ENCODE measurements at places on chromosomes 12 and 14.

DNA sequence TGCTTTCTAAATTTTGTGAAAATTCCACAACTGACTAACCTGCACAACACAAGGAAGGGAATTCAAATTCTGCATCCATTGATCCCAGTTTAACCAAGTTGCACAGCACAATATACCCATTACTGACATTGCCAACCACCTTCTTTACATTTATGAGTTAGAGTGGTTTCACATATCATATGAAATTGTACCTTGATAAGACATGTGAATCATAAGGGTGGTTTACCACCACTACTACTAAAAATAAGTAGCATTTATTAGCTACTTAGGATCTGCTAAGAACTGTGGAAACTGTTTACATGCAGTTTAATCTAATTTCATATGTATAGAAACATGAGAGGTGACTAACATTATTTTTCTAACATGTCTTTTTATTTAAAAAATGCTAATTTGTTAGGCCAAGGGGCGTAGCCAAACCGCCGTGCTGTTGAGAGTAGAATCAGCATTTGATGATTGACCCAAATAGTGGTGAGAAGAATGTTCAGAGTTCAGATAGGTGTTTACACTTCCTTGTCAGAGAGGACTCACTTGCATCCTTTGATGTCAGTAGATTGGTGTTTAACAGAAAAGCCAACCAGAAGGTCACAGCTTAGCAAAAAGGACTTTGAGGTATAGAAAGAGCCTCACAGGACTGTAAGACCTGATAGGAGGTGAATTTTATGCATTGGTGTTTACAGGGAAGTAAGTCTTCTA, 56.2 kb downstream of the LRFN5 start:
- no peak for DNase-seq

DNA sequence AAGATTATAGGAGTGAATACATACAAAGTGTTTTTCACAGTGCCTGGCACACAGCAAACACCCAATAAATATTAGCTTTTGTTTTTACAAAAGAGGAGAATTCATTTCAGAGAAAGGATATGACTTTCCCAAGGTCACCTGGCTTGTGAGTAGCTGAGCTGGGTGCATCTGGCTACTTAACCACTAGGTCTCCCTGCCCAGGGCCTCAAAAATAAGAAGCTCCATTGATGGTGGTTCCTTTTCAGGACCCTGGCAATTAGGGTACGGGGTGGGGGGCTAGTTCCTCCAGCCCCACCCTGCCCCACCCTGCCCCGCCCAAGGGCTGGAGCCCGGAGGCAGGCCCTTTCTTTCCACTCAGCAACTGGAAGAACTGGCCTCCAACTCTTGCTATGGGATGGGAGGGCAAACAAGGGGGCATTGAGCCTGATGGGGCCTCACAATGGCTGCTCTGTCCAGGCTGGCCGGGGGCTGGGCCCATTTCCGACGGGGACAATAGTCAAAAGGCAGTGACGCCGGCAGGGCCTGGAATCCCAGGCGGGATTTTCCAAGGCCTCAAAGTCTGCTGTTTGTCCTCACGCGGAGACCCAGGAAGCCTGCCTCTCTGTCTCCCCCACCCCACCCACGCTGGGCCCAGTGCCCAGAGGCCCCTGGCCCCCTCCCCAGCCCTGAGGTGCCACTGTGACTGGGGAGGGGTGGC, 8.2 kb upstream of the ATG101 start:
- DNase-seq = no peak

DNA sequence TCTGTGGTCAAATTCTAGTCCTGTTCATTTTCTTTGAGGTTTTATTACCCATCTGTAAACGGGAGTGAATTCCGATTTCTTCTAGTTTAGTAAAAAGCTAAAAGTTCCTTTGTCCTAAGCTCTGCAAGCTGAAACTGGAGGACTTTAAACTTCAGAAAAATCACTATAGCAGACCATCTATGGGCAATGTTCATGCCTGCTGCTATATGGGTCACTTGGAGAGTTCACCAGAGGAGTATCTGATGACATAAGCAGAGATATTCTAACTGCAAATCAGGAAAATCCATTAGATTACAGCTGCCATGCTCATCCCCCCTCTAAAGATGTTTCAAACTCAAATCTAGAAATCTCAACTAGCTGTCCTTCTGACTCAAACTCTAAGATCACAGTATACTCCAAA, 193.0 kb upstream of the RTL1 start:
- no peak for DNase-seq

GRCh38 chr14:75213172-75213571, 36.8 kb upstream of the TMED10 start:
- DNase-seq = no peak

- DNase-seq = no peak
These were observed at the start of gene ABCC9 for GRCh38 chr12:21940549-21941505. Gene ABCC9, minus strand, starts transcription at chr12:21941426. Its CDS starts 4,752 bp downstream, at chr12:21936674.

- DNase-seq = no peak
These were observed 18.9 kb upstream of the CFL2 start for GRCh38 chr14:34733245-34733644.

DNA sequence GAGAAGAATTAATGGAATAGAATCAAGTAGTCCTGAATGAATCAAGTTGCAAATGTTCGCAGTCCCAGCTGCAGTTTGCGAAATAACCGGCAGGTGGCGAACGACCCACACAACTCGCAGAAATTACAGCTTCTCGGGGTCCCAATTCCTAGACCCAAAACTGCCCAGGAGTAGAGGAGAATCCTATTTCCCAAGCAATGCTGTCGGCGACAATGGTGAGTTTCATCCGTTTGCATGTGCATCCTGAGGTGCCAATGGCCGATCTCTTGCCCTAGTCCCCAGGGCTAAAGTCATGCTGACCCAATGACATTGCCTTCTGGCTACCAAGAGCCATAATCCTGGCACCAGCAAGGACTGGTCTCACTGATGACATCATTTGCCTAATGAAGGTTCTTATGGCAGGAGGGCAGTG, 8.5 kb upstream of the ASCL1 start:
- no peak for DNase-seq

GRCh38 chr14:102351023-102351422, 11.7 kb downstream of the CINP start:
- DNase-seq = no peak

- DNase-seq = no peak
These were observed 14.4 kb downstream of the LRCOL1 start for GRCh38 chr12:132596016-132596415.

- DNase-seq = no peak
These were observed 564 bp upstream of the THTPA start for GRCh38 chr14:23555533-23555881.
